ENCODE measurements at places on chromosomes 13 and 19.
A peak's percentile ranks its signal among the peaks of the same experiment; 100 is the strongest.

DNA sequence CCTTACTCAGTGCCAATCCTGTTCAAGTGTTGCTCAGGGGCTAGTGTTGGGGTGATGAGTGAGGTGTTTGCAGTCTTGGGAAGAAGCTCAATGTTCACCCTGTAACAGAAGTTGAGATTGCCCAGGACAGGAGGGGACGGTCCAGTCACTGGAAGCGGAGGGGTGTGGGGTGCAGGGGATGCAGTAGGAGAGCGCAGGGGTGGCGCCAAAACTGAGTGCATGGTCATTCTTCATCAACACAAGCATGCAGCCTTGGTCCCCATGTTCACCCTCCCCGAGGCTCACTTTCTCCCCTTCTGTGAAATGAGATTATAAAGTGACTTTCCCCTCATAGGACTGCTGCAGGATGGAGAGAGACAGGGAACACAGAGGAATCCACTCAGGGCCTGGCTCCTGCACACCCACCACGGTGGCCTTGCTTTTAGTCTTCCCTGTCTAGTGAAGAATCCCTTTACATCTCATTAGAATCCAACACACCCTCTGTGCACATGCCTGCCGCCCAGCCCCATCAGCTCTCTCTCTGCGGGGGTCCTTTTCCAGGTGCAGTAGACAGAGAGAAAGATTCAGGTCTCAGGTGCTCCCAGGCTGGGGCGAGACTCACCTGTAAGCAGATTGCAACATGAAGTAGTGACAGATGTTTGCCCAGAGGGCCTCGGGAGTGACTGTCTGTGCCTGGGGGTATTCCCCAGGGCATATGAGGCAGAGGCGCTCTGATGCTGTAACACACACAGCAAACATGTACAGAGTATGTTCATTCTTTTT, 93.2 kb downstream of the TSHZ3 start:
- DNase-seq: no peak

DNA sequence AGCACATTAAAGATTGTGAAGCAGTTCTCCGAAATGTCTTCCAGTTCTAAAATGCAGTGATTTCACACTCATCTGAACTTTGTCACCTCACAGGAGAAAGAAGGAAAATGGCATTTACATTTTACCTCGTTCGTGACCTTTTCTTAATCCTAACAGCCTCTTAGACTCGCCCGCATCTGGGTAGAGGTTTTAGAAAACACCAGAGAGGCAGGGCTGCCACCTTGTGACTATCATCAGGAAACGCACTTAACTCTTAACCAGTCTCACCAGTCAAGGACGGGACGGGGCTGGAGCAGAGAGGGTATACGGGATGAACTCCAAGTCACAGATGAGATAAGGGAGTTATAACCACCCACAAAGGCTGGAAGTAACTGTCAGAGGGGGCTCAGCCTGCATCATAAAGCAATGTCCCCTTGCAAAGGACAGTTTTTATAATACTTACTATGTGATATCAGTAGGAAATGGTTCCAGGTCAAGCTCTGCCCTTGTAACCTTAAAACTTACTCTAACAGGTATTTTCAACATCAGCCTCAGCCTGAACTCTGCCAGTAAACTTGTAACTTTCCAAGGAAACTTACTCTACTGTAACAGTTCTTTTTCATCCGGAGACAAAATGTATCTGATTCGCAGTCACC, 8.6 kb upstream of the CEACAM6 start:
- no peak for DNase-seq

DNA sequence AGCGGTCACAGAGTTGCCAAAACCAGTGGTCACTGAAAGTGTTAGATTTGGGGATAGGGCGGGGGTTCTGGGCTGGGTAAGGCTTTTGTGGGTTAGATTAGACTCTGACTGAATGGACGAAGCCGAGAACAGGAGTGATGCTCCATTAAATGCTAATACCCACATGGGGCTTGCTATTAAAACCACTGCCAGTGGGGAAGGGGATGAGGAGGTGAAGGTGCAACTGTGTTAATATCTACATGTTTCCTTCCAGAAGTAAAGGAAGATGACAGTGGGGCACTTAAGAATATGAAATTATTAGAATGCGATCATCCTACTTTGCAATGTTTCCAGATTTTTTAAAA, 573 bp upstream of the ZNF614 start:
- no peak for DNase-seq

GRCh38 chr19:55362174-55362989, 678 bp downstream of the GARIN5B start:
- DNase-seq: no peak

DNA sequence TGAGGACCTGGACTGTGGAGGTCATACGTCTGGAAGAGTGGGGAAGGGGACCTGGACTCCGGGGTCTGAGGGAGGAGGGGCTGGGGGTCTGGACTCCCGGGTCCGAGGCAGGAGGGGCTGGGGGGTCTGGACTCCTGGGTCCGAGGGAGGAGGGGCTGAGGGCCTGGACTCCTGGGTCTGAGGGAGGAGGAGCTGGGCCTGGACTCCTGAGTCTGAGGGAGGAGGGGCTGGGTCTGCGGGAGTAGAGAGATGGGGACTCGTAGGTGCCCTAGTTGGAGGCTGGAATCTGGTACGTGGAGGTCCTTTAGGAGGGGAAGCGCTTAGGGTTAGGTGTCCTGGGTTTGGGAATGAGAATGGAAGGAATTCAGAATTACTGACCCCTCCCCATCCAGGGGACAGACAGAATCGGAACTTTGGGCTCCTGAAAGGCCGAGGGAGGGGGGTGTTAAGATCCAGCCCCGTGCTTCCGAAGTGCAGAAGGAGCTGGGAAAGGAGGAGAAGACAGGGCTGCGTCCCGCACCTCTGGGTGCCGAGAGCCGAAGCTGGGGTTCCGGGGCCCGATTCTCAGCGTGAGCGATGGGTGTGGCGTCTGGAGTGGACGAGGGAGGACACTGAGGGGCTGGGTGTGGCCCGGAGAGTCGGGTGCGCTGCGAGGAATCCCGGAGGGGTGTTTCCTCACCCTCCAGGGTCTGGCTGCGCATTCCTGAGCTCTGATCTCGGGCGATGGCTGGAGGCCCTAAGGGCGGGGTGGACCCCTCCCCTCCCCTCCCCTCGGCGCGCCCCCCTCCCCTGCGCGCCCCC, 608 bp downstream of the MYADM start:
- peak; percentile 69 for DNase-seq

DNA sequence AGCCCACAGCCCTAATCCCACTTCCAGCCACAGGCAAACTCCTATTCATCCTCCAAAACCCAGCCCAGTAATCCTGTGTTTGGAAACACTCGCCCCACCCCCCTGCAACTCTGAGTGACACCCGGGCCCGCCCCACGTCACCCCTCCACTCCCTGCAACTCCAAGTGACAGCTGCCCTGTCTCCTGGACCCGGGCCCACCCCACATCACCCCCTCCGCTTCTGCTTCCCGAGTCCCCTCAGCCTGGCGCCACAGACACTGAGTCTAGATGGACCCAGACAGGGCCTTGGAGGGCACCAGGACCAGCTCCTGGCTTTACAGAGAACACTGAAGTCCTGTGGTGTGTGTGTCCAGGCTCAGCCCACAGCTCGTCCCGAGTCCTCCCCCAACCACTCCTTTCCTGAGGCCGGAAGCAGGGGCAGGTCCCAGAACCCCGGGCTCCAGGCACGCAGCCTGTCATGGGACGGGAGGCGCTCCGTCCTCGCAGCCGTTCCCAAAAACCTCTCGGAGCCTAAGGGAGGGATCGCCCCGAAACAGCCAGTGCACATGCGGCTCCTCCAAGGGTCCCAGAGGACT, 7.7 kb downstream of the REXO1 start:
- no peak for DNase-seq

GRCh38 chr13:80921971-80922370, 581.0 kb upstream of the SPRY2 start:
- no peak for DNase-seq

- DNase-seq: no peak
Measured at GRCh38 chr13:46489586-46490023, 63.4 kb upstream of the LRCH1 start.

All from activated naive CD8-positive, alpha-beta T cell treated with anti-CD3 and anti-CD28 coated beads, Interleukin-2, amount 10 ng/mL, durations not matched to agents 7 days and 5 days (primary cell).